ENCODE measurements at places on chromosomes 6 and 20.

DNA sequence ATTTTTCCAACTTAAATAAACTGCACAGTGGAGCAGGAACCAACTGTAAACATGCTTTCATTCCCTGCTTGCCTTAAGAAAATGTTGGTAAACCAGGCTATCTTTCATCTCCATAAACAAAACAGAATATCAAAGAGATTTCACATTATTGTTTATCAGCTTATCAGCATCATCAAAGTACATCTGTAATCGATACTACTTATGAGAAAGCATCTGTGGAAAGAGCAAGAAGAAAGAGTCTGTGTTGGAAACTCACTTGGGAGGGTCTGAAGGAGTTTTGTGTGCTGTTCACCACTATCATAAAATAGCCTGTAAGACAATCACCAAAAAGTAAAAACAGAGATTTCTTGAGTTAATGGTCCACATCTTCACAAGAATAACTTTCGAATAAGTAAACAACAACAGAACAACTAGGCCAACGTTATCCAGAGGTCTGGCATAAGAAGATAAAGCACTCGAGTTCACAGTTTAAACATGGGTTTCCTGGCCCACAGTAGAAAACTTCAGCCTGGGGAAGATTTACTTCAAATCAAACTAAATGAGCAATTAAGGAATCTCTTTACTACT is 47.9 kb downstream of the EPB41L2 start:
- no peak for DNase-seq

GRCh38 chr6:46655803-46656202 is 3.0 kb downstream of the SLC25A27 start:
- DNase-seq, result no peak

DNA sequence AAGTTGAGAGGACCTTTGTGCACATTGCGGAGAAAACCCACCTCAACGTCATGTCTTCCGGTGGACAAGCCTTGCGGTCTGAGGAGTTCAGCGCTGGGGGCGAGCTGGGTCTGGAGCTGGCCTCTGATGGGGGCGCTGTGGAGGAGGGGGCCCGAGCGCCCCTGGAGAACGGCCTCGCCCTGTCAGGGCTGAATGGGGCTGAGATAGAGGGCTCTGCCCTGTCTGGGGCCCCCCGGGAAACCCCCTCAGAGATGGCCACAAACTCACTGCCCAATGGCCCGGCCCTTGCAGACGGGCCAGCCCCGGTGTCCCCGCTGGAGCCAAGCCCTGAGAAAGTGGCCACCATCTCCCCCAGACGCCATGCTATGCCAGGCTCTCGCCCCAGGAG is 14.6 kb upstream of the SLC22A7 start:
- DNase-seq, result no peak

DNA sequence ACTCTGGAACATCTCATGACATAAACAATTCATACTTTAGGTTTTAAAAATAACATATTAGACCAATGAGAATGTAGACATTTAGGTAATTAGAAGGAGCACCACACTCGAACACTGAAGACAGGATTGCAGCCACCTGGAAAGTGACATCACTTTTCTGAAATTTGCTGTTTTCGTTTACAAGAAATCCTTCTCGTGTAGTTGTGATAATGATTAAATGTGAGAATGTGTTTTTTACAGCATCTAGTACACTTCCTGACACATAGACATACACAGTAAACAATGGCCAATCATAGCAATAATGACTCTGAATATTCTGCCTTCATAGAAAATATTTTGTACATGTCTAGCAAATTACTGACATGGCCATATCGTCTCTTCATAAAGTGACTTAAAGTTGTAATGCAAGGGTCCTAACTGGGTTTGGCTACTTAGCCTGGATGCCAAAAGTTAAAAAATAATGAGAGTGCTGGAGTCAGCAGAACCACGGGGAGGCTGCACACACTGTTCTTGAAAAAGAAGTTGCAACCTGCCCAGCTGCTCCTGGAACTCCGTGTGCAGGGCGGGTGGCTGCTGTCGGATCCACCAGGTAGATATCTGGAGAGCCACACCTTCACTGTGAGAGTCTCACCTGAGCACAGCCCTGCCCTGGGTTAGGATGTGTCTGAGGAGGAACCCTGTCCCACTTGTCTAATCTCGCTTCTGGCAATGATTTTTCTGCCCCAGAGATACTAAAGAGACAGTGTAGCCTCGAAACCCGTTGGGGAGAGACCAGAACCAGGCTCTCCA is 212.9 kb downstream of the QKI start:
- no peak for DNase-seq

DNA sequence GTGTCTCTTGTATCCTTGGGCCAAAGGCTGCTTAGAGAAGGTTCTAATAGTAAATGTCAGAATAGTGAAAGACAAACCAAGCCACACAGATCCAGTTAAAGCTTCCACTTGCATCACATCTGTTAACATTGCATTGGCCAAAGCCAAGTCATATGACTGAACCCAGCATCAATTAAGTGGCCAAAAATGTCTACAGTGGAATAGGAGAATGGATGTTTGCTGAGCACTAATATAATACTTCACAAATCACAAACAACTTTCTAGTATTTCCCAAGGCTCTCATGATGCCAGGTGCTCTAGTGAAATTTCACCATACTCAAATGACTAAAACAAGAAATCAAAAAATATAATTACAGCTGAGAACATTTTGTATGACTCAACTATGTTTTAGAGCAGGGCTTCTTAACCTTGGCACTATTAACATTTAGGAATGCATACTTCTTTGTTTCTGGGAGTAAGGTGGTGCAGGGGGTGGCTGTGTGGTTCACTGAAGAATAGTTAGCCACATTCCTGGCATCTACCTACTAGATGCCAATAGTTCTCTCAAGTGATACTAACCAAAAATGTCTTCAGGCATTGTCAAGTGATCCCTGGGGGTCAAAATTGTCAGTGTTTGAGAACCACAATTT is 148.0 kb upstream of the SPTLC3 start:
- no peak for DNase-seq

- no peak for DNase-seq
Measured at GRCh38 chr6:35874730-35875129, 46.2 kb downstream of the SRPK1 start.

GRCh38 chr20:44053046-44053445 is 133.9 kb downstream of the JPH2 start:
- no peak for DNase-seq

DNA sequence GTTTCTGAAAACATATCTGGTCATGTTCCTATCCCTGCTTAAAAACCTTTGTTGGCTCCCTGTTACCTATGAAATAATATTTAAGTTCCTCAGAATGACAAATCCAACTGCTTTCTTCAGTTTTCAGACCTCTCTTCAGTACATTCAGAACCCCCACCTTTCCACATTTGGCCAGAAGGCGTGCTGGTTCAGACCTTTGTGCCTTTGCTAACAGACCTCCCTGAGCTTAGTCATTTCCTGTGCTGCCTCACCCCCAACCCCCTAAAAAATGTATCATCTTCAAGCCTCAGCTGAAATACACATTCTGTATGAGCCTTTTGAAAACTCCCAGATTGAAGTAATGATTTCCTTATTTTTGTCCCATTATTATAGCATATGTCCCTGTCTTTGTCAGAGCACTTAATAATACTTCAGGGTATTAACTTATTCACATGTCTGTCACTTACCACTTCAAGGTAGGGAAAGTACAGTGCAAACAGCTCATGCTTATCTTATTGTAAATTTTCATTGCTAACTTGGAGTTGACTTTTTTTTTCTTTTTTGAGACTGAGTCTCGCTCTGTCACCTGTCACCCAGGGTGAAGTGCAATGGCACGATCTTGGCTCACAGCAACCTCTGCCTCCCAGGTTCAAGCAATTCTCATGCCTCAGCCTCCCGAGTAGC is 19.7 kb downstream of the FAM217A start:
- peak; percentile 17 for DNase-seq

DNA sequence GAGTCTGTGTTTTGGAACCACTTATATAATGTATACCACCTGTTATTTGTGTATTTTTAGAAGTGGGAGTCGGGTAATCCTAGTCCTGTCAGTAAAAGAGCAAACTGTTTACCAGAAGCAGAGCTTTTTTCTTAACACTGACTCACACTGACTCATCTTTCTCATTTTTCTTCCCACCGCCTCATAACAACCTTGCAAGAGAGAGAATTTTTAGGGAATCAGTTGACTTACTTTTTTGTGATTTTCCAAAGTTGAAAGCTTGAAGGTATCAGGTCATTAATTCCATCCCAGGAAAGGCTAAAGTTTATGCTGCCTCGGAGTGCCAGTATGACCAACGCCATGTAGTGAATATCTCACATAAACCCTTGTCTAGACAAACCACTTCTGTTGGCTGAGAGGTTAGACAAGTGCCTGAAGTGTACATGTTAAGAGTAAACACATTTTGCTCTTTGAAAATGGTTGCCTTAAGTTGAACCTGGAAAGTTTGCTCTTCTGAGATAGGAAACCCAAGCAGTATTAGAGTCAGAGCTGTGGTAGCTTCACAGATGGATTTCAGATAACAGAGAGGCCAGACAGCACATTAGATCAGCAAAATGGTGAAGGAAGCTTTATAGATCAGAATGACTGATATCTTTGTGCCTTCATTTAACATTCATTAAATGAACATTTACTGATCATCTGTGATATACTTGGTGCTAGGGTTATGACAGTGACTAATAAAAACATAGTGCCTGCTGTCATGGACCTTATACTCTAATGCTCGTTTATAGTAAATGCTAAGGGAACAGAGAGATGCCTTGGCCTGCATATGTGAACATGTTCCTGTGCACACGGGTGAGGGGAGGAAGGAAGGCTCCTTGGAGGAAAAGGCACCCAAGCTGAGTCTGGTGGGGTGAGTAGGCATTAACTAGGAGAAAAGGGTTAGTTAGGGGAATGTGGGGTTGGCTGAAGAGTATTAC is 29.1 kb upstream of the PKIG start:
- no peak for DNase-seq

- no peak for DNase-seq
Measured at GRCh38 chr6:87995461-87995860, 52.2 kb upstream of the SPACA1 start.

- DNase-seq, result no peak
Measured at GRCh38 chr6:147438758-147439528, 69.5 kb upstream of the SAMD5 start.

DNA sequence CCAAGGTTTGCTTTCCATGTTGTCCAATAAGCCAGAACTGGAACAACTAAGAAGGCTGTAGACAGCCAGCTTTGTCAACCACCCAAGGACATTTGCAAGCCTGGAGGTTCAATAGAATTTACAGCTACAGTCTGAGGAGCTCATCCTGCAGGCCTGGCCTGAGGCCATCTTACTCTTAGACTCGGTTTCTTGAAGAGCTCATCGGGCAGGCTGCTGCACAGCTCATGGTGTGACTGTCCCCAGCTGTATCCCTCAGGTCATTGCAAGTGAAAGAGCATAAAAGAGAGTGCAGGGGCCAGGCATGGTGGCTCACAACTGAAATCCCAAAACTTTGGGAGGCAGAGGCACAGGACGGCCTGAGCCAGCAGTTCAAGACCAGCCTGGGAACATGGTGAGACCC is 96.9 kb upstream of the FOXQ1 start:
- no peak for DNase-seq

GRCh38 chr6:148794797-148795196 is 48.0 kb downstream of the UST start:
- DNase-seq, result no peak

GRCh38 chr6:157462956-157463742 is 82.2 kb downstream of the ZDHHC14 start:
- DNase-seq, result no peak

DNA sequence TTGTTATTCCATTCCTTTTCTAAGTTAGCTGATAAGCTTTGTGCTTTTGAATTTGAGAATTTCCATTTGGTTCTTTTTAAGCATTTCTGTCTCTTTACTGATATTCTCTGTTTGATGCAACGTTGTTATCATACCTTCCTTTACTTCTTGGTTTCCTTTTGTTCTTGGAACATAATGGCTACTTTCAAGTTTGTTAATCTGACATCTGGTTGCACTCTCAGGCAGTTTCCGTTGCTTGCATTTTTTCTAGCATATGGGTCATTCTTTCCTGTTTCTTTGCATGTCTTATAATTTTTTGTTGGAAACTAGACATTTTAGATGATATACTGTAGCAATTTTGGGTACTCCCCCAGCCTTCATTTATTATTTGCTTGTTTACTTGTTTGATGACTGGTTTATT is 12.5 kb downstream of the CDC5L start:
- DNase-seq, result no peak

DNA sequence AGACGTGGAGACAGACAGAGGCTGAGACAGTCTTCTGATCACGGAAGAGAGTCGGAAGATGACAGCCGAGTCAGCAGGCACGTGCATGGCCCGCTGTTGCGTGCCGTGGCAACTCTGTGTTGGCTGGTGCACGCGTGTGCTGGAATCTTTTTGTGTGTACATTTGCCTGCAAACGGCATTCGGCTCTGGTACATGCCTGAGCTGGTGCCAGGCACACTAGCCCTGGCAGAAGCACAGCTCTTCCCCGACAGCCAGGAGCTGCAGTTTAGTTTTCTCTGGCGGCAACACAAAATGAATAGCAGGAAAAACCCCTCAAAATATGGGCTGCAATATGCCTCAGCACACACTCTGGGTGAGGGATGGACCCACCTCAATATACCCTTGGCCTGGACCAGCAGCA is 769 bp upstream of the PDYN start:
- DNase-seq, result no peak

DNA sequence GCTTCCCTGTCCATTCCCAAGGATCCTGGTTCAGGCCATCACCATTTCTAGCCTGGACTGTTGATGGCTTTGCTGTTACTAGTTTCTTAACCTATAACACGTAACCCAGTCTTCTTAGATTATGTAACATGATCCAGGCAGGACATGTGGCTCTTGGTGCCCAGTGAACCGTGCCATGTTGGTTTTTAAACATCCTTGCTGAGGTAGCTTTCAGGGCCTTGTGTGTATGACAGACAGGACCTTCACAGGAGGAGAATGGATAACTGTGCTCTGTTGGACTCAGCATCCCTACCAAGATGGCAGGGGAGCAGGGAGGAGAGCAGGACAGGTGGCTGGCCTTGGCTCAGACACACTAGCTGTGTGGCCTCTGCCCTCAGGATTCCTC is 46.8 kb downstream of the PANK2 start:
- DNase-seq, result no peak

GRCh38 chr6:37287519-37288157 is 29.7 kb upstream of the TMEM217 start:
- DNase-seq, result no peak

GRCh38 chr6:20102397-20103073 is 109.7 kb downstream of the MBOAT1 start:
- DNase-seq, result no peak

All from stimulated activated CD4-positive, alpha-beta T cell treated with anti-CD3 and anti-CD28 coated beads, Interleukin-12 subunit alpha, Interleukin-12 subunit beta, amount 100 ng/mL, for 24 hours (primary cell).